ENCODE measurements at places on chromosomes 5 and 9. TPM values are rescaled to one million over a fixed set of nuclear protein-coding genes. Genes with fewer than 3 reads are reported as not detected.

GRCh38 chr5:168798065-168799023 lies 219.2 kb upstream of the PANK3 start:
- no peak for DNase-seq

GRCh38 chr9:90107040-90107725 lies 502.4 kb downstream of the GADD45G start:
- DNase-seq, result peak; percentile 92

DNA sequence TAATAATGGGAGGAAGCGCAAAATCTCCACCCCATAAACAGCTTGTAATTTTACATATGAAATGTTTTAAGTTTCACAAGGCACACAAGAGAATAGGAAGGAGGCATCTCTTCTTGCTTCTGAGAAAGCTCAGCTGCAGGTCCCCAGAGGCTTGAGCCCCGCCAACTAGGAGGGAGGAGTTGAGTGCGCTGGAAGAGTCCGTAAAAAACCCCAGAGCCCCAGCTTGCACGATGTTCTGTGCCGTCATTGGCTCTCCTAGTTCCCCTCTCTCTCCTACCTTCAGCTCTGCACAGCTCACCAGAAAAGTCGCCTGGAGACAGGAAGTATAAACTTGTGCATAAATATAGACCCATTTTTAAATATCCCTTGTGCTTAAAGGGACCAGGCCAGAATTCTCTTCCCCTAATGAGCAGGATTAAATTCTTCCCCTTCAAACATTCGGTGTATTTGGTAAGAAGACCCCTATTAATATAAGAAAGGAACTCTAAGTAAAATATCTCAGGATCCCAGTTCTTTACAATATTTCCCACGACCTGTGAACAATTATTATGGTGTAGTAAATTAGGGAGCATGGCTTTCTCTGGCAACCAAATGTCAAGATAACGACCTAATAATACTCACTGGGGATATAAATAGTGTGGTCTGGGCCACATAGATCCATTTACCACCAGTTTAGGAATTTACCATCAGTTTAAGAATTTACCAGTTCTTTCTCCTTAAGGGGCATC lies 13.7 kb downstream of the GLRX start:
- peak; percentile 78 for DNase-seq

DNA sequence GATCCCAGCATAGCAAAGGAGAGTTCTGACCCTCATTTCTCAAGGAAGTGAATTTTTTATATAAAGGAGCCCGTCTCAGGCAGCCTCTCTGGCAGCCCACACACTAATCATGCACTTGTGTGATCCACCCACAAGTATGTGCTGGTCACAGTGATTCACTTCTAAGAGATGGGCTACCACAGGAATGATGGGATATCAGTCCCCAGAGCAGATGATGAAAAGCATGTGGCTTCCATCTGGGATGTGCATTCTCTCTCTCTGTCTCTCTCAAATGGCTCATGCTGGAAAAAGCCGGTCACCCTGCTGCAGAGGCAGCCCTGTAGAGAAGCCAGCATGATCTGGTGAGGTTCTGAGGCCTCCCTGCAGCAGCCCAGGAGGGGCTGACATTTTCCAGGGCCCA lies 74.2 kb upstream of the ADCY2 start:
- no peak for DNase-seq

DNA sequence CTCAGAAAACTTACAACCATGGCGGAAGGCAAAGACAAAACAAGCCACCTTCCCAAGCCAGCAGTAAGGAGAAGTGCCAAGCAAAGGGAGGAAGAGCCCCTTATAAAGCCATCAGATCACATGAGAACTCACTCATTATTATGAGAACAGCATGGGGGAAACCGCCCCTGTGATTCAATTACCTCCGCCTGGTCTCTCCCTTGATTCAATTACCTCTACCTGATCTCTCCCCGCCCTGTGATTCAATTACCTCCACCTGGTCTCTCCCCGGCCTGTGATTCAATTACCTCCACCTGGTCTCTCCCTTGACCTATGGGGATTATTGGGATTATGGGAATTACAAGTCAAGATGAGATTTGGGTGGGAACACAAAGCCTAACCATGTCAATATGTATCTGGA lies 467.3 kb upstream of the FTMT start:
- DNase-seq, result no peak

DNA sequence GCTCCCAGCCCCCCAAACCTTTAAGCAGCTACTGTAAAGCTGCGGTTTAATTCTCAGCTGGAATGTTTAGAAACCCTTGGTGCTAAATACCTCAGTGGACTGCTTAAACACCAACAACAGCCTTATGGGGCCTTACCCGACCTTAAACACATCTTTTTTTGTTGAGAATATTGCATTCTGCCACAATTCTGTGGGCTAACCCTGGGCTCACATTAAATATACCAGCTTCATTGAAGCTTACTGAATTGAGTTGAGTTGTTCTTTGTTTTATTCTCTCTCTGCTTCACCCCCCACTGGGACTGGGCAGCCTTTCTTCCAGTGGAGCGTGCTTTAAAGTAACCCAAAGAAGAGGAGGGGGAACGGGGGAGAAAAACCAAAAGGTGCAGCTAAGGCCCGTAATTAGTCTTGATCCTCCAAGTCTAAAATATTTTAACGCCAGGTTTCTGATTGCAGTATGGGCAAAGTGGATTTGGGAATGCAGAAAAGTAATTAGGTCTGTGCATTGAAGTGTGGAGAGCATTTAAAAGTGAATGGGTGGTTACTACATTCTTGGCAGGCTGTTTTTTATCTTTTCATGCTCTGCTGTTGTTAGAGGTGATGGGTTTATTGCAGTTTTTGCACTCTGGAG lies 281.2 kb downstream of the NR2F1-AS1 start:
- DNase-seq, result no peak

DNA sequence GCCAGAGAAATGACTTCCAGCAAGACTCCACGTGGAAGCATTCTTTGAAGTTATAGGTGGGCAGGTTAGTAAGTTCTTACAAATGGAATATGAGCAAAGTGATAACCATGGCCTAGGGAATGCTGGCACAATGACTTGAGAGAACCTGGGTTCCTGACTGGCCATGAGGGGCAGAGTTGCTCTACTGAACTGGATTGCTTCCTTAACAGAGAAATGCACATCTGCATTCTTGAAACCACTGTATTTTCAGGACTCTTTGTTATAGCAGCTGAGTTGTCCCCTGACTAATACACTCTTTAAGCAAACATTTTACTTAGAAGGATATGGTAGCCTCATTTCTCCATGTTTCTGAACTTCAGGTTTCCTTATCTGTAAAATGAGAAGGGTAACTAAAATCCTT lies 108.3 kb upstream of the GNA14 start:
- DNase-seq, result no peak

GRCh38 chr5:37120270-37120669 lies 128.9 kb downstream of the CPLANE1 start:
- DNase-seq, result no peak

GRCh38 chr5:88778736-88779135 lies 104.2 kb downstream of the MEF2C start:
- no peak for DNase-seq

DNA sequence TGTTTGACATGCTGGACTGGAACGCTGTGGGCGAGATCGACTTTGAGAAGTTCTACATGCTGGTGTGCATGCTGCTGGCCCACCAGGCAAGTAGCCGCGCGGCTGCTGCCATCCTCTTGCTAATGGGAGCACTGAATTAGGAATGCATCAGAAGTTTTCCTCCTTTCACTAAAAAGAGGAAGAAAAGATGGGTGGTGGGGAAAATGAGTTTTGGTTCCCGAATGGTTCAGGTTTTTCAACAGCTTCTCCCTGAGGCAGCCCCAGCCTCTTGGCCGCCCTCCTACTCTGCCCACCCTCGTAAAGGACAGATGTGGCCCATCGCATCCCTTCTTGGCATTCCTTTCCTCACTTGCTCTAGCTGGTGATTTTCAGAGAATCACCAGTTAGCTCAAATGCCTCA lies 5.5 kb downstream of the EFCAB9 start:
- no peak for DNase-seq

DNA sequence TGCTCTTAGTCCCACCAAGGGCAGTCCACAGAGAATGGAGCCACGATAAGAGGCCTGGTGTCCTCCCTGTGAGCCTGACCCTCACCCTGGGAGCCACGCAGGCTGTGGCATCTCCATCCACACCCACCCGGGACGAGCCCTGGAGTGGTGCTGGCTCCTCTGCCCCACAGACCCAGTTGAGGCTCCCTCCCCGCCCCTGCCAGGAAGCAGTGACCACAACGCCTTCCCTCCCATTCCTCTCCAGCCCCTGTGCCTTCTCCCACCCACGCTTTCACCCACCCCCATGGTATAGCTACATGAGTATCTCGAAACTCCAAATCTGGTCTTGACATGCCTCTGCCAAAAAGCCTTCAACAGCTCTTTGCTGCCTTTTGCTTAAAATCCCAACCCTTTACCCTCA lies 57.9 kb downstream of the SEMA4D start:
- DNase-seq, result no peak

DNA sequence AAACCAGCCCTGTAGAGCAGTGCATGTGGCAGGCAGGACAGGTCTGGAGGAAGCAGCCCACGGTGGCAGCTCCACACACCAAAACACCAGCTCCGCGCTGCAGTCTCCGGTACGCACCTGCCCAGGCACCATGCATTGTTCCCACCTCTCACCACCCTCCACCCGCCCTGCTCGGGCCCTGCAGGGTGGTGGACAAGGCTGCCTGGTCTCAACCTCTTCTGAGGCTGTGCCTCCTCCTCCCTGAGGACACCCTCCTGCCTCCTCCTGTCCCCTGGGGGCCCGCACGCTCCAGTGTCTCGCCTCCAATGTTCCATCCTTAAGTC lies 96.2 kb downstream of the KCNT1 start:
- DNase-seq, result no peak

DNA sequence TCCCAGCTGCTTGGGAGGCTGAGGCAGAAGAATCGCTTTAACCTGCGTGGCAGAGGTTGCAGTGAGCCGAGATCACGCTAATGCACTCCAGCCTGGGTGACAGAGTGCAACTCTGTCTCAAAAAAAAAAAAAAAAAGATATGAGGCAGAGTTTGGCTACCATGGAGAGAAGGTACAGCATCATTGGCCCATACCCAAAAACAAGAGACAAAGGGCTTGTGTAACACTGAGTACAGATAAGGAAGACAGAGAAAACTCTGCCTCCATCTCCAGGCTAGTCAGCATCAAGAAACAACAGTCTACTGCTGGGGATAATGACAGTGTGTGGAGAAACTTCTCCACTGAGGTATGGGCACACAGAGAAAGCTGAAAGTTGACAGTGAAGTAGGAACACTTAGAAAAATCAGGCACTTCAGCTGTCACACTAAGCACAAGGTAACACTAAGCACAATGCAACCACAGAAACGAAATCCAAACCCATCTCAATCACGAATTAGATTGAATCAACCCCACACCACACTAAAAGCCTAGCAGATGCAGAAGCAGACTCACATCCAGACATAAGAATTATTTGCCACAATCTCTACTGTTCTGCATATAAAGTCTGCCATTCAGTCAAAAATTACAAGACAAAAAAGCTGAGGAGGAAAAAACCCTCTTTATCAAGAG lies 10.5 kb downstream of the PJA2 start:
- no peak for DNase-seq

DNA sequence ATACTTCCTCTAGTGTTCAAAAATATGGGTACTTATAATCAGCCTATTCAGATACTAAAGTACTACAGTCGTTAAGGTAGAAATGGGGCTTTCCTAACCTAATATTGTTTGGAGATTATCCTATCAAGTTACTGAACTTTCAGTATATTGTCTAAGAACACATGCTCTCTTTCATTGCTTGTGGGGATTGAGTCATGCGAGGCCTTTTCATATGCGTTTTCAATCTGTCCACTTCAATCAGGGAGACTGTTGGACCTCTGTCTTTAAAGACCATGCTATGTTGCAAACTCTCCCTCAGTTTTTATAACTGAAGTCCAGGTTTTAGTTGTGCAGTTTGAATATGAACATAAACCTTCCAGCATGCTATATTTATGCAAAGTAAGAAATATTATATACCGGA lies 15.0 kb downstream of the PRR16 start:
- DNase-seq, result no peak

- no peak for DNase-seq
Measured at GRCh38 chr9:25442526-25442925, 235.7 kb downstream of the TUSC1 start.

DNA sequence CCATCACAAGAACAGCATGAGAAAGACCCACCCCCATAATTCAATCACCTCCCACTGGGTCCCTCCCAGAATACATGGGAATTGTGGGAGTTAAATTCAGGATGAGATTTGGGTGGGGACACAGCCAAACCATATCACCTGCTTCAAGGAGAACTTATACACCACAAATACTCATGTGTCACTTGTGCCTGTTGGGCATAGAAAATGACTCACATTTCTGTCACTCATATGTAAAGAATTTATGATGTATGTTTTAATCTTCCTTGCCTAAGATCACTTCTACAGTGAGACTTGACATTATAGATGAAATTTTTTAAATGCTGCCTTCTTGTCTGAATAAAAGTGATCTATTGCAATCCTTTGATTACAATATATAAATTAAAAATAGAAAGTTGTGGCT lies 23.0 kb upstream of the PRDM6 start:
- no peak for DNase-seq

DNA sequence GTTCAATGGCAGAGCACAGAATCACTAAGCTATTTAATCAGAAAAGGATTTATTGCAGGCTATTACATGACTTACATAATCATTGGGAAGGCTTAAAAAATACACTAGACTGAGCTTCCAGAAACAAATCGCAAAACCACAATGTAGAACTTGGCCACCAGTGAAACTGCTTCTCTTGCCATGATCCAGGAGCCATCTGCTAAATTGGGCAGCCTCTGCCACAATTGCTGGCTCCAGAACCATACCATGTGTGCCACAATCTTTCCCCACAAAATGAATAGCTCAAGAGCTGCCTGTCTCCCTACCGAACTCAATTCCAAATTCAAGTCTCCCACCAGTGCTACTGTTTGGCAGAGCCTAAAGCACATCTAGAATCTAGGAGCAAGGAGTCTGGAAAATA lies 9.8 kb upstream of the ERAP1 start:
- no peak for DNase-seq

GRCh38 chr5:92513067-92513466 lies 1068.0 kb downstream of the NR2F1-AS1 start:
- no peak for DNase-seq

DNA sequence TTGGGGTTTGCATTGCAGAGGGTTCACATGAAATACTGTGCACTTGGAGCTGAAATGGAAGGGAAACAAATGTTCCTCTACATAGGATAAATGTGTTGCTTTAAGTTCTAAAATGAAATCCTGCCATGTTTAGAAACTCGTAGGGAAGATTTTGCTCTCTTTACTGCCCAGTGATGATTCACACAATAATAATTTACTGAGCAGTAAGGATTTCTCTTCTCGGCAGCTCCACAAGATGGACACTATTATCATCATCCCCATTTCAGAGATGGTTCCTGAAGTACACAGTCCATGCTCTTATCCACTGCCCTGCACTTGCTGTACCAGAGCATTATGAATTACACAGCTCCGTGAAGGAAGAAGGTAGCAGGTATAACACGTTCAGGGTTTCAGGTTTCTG lies 4.1 kb downstream of the HACD4 start:
- DNase-seq, result no peak

- DNase-seq, result no peak
Measured at GRCh38 chr5:79173626-79174025, 62.0 kb downstream of the BHMT start.

The IL5 gene
- polyA plus RNA-seq, result not detected

The ADAMTSL1 gene
- 20.7 TPM for polyA plus RNA-seq

The RANBP17 gene
- 8.2 TPM for polyA plus RNA-seq

The IL3 gene
- not detected for polyA plus RNA-seq

The PAPPA gene
- 0.67 TPM for polyA plus RNA-seq

The PLAC8L1 gene
- polyA plus RNA-seq, result 1.3 TPM

The SEMA5A gene
- 27.5 TPM for polyA plus RNA-seq

The LRRC19 gene
- polyA plus RNA-seq, result 0.13 TPM

The ORM2 gene
- polyA plus RNA-seq, result 0.37 TPM

The EIF4E1B gene
- 0.12 TPM for polyA plus RNA-seq

The SLC1A1 gene
- 0.26 TPM for polyA plus RNA-seq

The SLC31A1 gene
- 7.4 TPM for polyA plus RNA-seq

The IFNA13 gene
- polyA plus RNA-seq, result not detected
